Bronchial epithelial cell (primary cell): ENCODE measurements at places on chromosomes 3 and 15. TPM values are rescaled to one million over a fixed set of nuclear protein-coding genes. Genes with fewer than 3 reads are reported as not detected.

CCR8 gene
- total RNA-seq = not detected in 2 replicates

C3orf52 gene
- 23.0 and 45.5 TPM in 2 replicates for total RNA-seq

ERICH6 gene
- total RNA-seq = under 0.01 TPM in 1 of 2 replicates, not detected in the other

PPP1R14D gene
- total RNA-seq = not detected in 2 replicates

SLC2A2 gene
- not detected in 2 replicates for total RNA-seq

ARPP21 gene
- not detected in 2 replicates for total RNA-seq

GRCh38 chr3:118705487-118706219, 329.0 kb downstream of the IGSF11 start:
- DNase-seq = no peak

DNA sequence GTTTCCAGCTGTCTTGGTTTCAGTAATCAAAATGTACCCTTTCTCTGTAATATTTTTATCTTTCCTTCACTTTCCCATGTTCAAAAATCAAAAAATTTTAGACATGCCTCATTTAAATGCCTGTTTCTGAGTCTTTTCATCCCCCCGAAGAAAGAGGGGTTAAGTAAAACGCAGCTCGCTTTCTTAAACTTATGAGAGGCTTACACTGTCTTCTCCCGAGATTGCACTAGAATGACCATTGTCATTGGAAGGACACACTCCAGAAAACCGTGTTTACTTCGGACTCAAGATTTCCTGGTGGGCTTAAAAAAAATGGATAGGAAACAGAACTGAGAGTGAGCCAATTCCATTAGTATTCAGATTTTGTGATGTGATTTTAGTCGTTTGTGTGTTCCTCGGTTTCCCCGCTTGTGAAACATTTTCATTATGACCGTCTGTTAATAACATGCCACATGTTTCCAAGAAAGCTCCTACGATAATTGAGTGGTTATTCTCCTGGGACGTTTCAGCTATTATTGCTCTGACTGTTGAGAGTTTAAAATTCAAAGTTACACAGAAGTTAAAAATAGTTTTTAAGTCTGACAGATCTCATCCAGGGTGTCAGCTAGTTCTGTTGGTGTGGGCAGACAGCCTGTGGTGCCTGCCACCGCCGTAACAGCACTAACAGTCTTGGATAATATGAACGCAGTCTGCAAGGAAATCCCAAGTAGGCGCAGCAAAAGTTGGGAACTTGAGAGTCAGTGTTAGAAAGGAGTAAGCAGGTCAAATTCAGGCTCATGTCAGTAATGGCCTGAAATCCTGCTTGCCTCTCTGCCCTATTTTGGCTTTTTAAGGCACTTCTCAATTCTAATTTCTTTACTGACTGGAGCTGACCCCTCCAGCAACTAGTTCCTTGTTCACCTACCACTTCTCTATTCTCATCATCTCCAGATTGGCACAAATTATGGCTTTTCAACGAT, 1.5 kb downstream of the CRYBG3 start:
- no peak for DNase-seq

GRCh38 chr3:140505213-140505612, 172.7 kb upstream of the TRIM42 start:
- DNase-seq = no peak

DNA sequence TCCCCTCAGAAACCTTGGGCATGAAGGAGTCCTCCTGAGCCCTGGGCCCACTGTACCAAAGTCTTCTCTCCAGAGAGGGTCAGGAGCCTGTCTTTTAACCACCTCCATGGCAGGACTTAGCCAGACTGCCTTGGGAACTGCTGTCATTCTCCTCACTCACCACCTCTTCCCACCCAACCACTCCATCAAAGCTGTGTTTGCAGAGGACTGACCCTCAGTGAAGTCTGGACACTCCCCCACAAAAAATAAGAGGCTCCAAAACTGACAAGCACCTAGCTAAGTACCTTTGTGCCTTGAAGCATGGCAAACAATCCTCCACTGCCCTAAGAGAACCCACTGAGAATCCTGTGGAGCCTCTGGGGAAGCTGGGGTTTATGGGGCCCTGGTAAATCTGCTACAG, 2.3 kb upstream of the SCAP start:
- DNase-seq = no peak

GRCh38 chr3:135802171-135802570, 163.4 kb upstream of the PPP2R3A start:
- no peak for DNase-seq

- peak; percentile 57 for DNase-seq
Measured at GRCh38 chr15:101033801-101034200, 114.6 kb downstream of the LRRK1 start.

- no peak for DNase-seq
Measured at GRCh38 chr3:156033428-156033827, 87.0 kb upstream of the KCNAB1 start.

DNA sequence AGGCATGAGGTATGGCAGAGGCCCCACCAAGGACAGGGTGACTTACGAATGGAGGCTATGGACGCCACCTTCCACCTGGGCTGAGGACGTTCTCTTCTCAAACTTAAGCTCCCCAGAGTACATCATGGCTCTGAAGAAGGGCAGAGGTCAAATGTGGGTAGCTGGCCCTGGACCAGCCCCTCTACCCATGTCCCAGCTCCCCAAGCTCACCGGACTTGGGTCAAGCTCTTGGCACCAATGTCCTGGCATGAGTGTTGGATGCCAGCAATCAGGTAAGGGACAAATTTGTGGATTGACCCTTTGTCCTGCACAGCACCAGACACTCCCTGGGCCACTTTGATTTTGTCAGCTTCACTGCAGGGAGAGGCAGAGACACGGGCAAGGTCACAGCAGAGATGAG, 2.5 kb downstream of the NDUFAF3 start:
- no peak for DNase-seq
